ENCODE measurements at places on chromosomes 4 and X.
A peak's percentile ranks its signal among the peaks of the same experiment; 100 is the strongest.

GRCh38 chr4:153448003-153448731, 18.0 kb upstream of the TMEM131L start:
- DNase-seq, result no peak

DNA sequence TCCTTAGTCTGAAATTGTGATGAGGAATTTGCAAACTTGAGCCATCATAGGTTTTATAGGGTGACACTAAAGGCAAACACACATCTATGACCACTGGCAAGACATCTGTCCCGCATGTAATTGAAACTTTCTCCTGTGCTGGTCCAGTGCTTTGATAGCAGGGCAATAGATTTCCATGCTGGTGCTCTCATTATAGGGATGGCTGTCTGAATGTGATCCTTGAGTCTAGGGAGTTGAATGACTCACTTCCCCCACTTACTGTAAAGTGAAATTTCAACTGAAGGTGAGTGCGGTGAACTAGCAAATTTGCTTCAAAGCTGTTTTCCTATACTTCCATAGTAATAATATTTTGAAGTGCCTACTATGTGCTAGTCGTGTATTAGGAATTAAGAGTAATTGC, 1630.0 kb downstream of the STIM2 start:
- DNase-seq, result no peak

GRCh38 chrX:101377547-101377946, 8.4 kb downstream of the BTK start:
- no peak for DNase-seq

DNA sequence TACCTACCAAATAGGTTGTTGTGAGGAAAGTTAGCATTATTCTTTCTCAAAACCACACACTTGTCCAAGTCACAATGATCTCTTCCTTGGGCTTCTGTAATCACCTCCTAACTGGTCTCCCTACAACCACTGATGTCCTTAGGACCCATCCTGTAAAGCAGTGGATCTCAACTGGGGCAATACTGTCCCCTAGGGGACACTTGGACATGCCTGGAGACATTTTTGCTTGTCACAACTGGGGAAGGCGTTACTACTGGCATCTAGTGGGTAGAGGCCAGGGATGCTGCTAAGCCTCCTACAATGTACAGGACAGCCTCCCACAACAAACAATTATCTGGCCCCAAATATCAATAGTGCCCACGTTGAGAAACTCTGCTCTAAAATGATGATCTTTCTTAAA, 118.7 kb upstream of the AP1S2 start:
- DNase-seq, result peak; percentile 12

DNA sequence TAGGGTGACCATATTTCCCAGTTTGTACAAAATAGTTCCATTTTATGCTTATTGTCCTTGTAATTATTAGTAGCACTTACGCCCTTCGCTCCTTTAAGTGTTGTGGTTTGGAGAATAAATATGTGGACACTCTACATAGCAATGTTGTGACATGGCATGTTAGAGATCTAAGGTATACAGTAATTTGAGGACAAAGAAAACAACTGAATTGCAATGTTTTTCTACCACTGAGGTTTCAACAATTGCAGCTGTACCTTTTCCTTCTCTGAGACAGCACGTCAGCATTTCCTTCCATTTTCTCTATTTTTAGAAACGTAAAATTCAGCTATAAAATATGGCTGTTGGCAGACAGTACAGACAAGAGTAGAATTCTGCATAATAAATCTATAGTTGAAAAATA, 323.1 kb downstream of the MAPK10 start:
- DNase-seq, result no peak

DNA sequence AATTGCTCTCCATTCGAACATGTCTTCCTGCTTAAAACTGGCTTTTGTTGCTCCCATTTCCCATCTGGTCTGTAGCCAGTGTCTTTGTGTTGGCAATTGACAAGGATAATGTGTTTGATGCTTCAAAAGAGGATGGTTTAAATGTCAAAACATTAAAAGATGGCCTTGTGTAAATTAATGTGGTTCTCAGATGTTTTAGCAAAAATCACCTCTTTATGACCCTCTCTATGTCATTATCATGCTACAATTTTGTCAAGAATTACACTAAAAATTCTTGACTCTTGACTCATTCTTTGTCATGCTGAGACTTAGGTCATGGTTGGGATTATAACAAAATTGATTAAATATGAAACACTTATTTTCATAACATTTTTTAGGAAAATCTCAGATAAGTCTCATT, 47.4 kb downstream of the TMEM131L start:
- no peak for DNase-seq

DNA sequence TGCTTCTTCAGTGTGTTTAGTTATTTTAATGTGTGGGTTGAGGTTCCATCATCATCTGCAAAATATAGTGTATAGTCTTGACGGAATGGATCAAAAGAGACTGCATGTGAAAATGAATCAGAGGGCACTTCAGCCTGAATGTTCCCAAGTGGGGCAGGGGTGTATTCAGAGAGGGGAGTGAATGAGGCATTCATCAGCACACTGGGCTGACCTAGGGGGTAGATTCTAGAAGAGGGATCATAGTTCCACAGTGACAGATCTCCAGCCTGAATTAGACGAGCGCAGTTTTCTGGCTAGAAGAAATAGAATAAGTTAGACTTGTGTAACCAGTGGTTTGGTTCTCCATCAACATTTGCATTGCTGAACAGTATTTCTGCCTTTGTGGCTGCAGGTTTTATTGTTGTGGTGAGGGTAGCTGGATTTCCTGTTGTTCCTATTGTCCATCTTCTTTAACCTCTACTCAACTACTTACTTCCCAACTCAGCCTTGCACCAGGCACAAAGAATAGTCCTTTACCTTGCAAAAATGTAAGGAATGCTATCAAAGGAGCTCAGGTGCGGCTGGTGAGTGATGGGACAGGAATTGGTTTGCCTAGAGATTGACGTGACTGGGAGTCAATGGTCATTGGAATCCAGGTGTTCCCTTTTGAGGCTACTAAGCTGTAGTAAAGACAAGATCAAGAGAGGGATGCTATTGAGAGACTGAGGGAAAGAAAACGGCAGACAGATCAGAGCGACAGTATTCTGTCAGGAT, 50.9 kb downstream of the NAP1L5 start:
- DNase-seq, result no peak

GRCh38 chr4:111945014-111945413, 200.2 kb upstream of the FAM241A start:
- no peak for DNase-seq

- no peak for DNase-seq
These were observed 668.5 kb downstream of the PCDH18 start for GRCh38 chr4:136863756-136864155.

- peak; percentile 45 for DNase-seq
These were observed 2.8 kb upstream of the CLCN5 start for GRCh38 chrX:49919617-49920016.

DNA sequence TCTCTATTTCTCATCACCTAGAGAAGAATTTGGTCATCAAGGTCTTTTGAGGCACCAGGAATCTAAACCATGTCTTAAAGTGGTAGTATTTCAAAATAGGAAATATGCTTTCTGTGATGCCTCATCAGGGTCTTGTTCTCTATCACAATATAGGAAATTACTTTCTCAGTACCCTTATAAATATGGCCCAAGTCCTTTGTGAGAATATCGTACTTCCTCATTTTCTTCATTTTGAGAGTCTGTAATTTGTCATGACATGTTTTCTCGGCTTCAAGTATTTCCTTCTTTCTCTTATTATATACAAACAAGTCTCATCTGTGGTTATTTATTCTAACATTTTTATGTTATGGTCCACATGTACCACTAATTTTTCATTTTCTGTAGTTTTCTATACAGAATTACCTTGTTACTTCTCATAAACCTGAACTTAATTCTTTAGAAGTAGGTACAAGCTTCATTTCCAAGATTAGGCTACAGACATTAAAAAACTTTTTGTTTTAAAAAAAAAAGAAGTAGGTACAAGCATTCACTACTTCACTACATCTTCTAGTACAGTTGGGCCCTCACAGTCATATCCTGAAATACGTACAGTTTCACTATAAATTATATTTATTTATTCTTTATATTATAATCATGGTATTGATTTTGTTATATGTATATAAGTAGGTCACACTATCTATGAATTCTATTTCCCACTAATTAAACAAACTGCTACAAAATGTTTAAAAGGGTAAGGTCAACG, 54.4 kb downstream of the KLHL13 start:
- DNase-seq, result no peak

- DNase-seq, result no peak
These were observed 34.9 kb downstream of the HMX1 start for GRCh38 chr4:8836664-8837171.

DNA sequence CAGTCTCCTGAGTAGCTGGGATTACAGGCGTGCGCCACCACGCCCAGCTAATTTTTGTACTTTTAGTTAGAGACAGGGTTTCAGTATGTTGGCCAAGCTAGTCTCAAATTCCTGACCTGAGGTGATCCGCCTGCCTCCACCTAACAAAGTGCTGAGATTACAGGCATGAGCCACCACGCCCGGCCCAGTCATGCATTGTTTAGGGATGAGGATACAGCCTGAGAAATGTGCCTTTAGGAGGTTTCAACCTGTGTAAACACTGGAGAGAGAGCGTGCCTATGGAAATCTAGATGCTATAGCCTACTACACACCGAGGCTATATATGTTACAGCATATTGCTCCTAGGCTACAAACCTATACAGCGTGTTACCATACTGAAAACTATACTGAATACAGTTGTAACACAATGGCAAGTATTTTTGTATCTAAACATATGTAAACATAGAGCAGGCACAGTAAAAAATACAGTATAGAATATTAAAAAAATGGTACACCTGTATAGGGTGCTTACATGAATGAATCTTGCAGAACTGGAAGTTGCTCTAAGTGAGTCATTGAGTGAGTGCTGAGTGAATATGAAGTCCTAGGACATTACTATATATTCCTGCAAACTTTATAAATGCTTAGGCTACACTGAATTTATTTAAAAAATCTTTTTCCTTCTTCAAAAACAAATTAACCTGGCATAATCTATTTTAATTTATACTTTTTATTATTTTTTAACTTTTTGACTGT, 588.2 kb upstream of the ADGRL3 start:
- no peak for DNase-seq

GRCh38 chr4:76755756-76756155, 142.2 kb downstream of the SOWAHB start:
- no peak for DNase-seq

DNA sequence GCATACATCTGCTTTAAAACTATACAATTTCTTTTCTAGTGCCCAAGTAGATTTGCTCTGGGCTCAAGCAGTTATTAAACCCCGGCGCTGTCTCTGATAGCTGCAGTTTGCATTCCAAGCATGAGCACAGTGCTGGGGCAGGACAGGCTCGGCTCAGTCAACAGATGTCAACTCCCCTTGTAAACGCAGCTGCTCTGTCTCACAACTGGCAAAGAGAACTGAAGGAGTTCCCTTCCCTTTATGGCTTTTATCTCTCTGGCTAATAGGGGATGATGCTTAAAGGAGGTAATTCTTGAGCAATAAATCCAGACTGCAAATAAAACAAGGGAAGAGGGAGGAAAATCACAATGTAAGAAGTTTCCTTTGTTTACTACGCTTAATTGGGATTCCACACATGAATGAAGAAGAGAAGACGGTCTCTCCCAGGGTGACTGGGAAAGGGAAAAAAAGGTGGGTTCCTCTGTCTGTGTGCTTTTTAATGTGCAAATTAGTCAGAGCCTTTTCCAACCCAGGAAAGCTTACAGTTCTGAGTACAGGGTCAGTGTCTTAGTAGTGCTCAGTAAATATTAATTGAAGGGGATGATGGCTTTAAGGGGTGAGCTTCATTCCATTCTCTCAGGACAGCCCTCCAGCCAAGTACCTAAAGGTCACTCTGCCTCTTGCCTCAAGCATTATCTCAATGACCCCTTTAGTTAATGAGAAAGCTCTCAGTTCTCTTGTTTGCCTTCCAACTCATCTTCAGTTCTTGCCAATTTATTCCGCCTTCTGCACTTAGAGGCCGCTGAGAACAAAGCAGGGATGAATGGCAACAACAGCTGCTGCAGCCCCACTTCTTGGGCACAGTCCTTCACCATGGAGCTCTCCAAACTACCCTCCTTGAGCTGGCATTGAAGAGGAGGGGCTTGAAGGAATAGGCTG, 155.7 kb upstream of the JADE1 start:
- no peak for DNase-seq

- DNase-seq, result no peak
These were observed 586.9 kb downstream of the PCDH7 start for GRCh38 chr4:31307029-31307428.

DNA sequence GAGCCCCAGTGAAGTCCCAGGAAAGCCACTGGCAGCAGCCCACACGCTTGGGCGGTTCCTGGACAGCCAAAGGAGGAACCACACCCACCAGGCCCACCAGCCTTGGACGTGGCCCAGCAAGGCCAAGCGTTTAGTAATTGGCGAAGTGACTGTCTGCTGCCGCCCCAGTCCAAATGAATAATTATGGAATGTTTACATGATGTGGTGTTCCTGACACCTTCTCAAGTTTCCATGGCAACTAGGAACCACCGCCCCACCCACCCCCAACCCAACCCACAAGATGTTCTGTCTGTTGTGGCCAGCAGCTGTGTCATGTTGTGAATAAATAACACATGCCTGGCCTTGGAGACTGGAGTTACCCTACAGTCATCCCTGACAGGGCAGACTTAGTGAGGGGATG, 22.3 kb downstream of the APLN start:
- no peak for DNase-seq

GRCh38 chr4:56723201-56723605, 42.1 kb upstream of the HOPX start:
- DNase-seq, result no peak

DNA sequence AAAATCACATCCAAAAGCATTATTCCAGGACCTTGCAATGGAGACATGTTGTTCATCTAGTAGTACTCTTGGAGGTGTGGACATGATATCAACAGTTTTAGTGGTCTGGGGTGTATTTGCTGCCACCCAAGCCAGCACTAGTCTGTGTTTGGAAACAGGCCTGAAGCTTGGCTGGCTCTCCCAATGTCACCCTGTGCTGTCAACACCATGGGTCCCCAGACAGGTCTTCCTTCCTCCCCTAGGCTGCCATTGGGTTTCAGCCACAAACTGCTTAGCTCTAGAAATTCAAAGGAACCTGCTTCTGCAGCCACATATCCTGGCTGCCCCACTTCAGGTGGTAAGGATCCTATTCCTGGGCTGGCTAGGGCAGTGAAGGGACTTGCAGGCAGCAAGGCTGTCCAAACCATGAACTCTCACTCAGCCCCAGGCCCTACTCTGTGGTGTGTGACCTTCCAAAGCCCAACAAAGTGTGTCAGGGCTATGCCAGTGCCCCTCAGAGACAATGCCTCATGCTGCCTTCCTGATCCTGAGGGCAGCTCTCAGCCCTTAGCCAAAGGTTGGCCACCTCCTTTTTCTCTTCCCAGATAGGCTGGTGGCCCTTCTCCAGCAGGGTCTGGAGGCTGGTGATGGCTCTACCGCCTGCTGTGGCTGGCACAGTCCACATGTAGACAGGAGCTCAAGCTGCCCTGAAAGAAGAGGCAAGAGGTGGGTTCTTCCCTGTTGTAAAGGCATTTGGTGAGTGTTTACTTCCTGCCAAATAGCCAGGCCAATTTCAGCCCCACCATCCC, 18.3 kb downstream of the AMER1 start:
- DNase-seq, result no peak

GRCh38 chr4:11228530-11228929, 200.2 kb downstream of the HS3ST1 start:
- no peak for DNase-seq

GRCh38 chr4:127015667-127016117, 617.1 kb upstream of the INTU start:
- DNase-seq, result no peak

- no peak for DNase-seq
These were observed 112.4 kb downstream of the RNF150 start for GRCh38 chr4:141020801-141021261.

- DNase-seq, result no peak
These were observed 59.7 kb downstream of the TNIP2 start for GRCh38 chr4:2696423-2696822.
